ENCODE measurements at places on chromosomes 4 and X. TPM values are rescaled to one million over a fixed set of nuclear protein-coding genes. Genes with fewer than 3 reads are reported as not detected.

GRCh38 chrX:7147413-7147977 is at the start of gene STS:
TSS of gene STS (plus strand) at chrX:7147712. CDS start at chrX:7253200, 105,488 bp downstream.
- peaks cover 25% of the 10 kb centered on the region for H3K4me1 ChIP-seq
- peak; percentile 6 for DNase-seq
- peak within 1 kb of the TSS; percentile 72 for H3K4me3 ChIP-seq
- H3K27ac ChIP-seq: peak within 1 kb of the TSS; percentile 90
- no peaks in the 10 kb centered on the region for H3K36me3 ChIP-seq

- no peaks in the 10 kb centered on the region for H3K36me3 ChIP-seq
- H3K27me3 ChIP-seq: no peaks in the 10 kb centered on the region
- DNase-seq: no peak
- no peaks in the 10 kb centered on the region for H3K4me1 ChIP-seq
- H3K4me3 ChIP-seq: peak overlapping the region; percentile 6
- H3K27ac ChIP-seq: no peak overlapping the region
Measured at GRCh38 chrX:55057675-55058249, 17.1 kb upstream of the PAGE2B start.

DNA sequence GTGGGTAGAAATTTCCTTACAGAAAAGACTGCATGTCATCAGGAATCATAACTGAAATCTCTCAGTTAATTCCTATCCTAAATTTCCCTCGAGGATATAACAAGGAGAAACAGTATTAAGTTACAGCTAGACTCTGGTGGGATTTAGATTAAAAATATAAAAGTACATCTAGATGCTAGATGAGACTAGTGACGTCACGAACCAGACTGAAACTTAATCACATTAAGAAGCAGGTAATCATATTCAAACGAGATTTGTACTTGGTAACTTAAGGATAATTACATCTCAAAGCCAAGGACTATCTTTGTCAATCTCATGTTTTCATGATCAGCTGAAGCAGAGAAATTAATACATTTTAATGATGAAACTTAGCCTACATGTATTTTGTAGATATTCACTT is 130.6 kb downstream of the MTNR1A start:
- H3K4me3 ChIP-seq: no peak overlapping the region
- no peaks in the 10 kb centered on the region for H3K27me3 ChIP-seq
- no peak for DNase-seq

- H3K27ac ChIP-seq: no peak overlapping the region
- no peak overlapping the region for H3K4me3 ChIP-seq
- DNase-seq: no peak
- no peaks in the 10 kb centered on the region for H3K36me3 ChIP-seq
- H3K4me1 ChIP-seq: peaks cover 18% of the 10 kb centered on the region
Measured at GRCh38 chr4:80336582-80336981, 1.1 kb downstream of the CFAP299 start.

RAB9B gene
- total RNA-seq: 0.35 TPM

LUZP4 gene
- not detected for total RNA-seq

HSPA4L gene
- total RNA-seq: 45.4 TPM
